ENCODE measurements at places on chromosomes 4 and X.

GRCh38 chrX:44265559-44265958 lies 77.9 kb downstream of the EFHC2 start:
- no peak for DNase-seq

- DNase-seq, result no peak
These were observed 617.4 kb downstream of the CENPC start for GRCh38 chr4:66927937-66928336.

GRCh38 chr4:38983787-38984598 lies 48.2 kb downstream of the TMEM156 start:
- no peak for DNase-seq

- no peak for DNase-seq
These were observed 124.5 kb upstream of the AGA start for GRCh38 chr4:177566691-177567090.

DNA sequence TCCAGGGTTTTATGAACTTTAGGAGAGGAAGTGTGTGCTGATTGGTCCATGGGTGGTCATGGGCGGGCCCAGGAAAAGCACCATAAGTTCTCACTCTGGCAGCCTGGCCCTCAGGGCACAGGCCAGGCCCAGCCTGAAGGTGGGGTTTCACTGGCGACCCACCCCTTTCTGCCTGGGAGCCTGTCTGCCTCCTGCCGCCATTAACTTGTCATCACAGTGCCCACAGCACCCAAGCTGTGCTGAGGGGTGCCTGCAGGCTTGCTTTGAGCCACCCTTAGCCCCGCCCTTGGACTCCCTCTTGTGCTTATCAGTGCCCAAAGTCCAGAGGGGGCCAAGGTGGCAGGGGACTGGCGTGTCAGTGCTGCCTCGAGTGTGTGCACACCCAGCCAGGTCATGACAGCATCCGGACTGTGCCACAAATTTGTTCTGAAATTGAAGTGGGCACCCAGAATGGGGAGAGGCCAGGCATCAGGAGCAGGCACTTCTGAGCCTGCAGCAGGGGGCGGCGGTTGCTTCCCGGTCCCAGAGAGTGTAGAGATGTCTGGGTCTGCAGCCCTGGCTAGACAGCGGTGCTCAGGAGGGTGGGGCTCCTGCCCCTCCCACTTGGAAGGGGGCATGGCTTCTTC lies 455.6 kb downstream of the TMA16 start:
- DNase-seq, result no peak

- no peak for DNase-seq
These were observed 2.4 kb upstream of the PPP3CA start for GRCh38 chr4:101349801-101350064.

DNA sequence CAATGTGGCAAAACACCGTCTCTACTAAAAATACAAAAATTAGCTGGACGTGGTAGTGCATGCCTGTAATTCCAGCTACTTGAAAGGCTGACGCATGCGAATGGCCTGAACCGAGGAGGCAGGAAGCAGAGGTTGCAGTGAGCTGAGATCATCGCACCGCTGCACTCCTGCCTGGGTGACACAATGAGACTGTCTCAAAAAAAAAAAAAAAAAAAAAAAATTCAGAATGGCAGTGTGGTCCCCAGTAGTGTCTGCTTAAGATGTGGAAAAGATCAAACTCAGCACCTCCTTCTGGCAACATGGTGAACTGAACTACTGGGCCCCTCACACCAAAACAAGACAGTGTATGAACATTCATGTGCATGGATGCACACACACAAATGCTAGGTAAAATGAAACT lies 32.2 kb downstream of the SMS start:
- peak; percentile 27 for DNase-seq

- peak; percentile 95 for DNase-seq
These were observed 9.1 kb downstream of the FGFR3 start for GRCh38 chr4:1802151-1802715.

DNA sequence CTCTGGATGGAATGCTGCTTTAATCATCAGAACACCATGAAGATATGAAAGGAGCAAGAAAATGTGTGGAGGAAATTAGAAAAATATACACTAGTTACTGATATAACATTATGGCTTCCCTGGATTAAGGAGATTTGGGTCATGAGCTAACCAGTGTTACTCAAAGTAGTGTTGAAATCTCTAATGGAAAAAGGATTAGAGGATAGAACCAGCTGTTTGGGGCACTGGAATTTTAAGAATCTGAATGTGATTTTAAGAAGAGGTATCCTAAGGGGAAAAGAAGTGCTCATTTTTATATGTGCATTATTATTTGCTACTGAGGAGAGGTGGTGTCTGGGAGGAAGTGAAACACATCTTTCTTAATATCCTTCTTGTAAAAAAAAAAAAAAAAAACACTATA lies 164.1 kb upstream of the PPARGC1A start:
- no peak for DNase-seq

DNA sequence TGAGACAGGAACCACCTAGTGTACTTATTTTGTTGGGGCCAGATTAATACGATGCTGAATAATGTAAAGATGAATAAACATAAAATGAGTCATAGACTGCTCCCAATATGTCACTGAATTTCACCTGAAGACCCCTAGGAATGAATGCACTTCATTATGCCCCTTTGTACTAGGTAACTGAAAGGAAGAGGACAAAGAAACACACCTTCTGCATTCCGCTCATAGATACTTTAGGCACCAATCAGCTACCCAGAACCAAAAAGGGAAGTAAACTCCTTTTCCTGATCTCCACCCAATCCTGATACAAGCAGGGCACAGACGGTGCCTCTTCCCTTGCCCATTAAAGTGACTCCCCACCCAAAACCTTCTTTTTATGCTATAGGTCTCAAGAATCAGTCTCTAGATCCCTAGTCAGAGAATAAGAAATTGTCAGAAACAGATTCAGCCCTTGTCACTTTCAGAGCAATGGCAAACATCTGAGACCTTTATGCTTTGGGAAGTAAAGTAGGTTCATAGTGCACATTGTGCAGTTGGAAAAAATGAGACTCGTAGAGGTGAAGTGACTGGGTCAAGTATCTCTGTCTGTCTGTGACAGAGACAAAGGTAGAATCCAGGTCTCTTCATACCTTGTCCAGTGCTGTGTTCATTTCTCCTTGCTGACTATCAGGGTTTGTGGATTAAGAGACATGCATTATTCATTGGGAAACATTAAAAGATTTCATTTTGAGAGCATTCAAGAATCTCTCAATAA lies 2.3 kb downstream of the GPR174 start:
- peak; percentile 3 for DNase-seq

DNA sequence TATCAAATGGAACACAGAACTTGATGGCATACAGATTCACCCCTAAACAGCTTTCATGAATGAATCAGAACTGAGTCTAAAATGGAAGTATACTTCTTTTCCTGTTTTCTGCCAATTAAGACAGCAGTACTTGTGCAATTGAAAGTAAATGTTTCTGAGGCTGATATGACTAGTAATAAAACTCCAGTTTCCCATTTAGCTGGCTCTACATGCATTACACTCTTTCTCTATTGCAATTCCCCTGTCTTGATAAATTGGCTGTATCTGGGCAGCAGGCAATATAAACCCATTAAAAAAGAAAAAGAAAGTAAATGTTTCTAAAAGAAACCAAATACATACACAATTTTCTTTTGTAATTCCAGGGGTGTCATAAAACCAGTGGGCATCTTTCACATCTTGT lies 4.6 kb downstream of the NOA1 start:
- DNase-seq, result no peak

- no peak for DNase-seq
These were observed 1.8 kb downstream of the IQSEC2 start for GRCh38 chrX:53279296-53280237.

GRCh38 chr4:103318327-103318726 lies 120.2 kb upstream of the CENPE start:
- DNase-seq, result no peak

GRCh38 chr4:140944572-140944971 lies 188.4 kb upstream of the TBC1D9 start:
- no peak for DNase-seq

DNA sequence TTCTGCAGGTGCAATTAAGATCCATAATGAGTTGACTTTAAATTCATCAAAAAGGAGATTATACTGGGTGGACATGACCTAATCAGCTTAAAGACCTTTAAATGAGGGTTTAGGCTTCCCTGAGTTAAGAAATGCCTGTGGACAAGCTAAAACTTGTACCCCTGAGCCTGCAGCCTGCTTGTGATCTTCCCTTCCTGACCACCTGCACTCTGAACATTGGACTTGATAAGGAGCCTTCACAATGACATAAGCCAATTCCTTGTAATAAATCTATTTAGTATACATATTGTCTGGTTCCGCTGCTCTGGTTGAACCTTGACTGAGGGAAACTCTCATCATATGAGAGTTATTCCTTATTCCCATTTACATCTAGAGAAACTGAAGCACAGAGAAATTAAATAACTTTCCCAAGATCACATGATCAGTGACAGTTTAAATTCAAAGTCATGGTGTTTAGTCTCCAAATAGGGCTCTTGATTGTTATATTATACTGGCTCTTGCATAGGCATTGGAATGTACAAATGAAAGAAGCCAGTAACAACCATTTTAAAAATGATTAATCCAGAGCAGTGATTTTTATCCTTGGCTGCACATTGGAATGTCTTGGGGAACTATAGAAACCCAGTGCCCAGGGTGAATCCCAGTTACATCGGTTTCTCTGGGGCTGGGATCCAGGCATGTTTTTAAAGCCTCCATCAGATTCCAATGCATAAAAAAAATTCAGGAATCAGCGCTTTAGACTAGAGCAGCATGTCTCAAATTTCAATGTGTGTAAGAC lies 136.1 kb downstream of the MSL3 start:
- no peak for DNase-seq

- peak; percentile 71 for DNase-seq
These were observed 16.9 kb downstream of the STAP1 start for GRCh38 chr4:67575232-67576058.

DNA sequence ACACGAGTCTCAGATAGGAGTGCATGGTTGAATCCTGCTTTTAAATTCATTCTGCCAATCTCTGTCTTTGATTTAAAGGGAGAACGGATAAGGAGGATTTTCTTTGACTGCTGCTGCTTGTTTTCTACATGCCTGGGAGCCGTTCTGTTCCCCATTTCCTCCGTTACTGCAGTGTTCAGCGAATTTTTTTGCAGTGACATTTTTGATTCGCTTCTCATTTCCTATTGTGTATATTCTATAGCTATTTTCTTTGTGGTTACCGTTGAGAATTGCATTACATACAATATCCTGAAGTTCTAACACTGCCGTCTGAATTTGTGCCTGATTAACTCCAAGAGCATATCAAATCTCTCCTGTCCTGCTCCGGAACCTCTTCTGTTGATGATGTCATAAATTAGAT lies 14.8 kb upstream of the MAEA start:
- DNase-seq, result no peak

- peak; percentile 76 for DNase-seq
These were observed 436.6 kb downstream of the C4orf33 start for GRCh38 chr4:129532573-129532972.

DNA sequence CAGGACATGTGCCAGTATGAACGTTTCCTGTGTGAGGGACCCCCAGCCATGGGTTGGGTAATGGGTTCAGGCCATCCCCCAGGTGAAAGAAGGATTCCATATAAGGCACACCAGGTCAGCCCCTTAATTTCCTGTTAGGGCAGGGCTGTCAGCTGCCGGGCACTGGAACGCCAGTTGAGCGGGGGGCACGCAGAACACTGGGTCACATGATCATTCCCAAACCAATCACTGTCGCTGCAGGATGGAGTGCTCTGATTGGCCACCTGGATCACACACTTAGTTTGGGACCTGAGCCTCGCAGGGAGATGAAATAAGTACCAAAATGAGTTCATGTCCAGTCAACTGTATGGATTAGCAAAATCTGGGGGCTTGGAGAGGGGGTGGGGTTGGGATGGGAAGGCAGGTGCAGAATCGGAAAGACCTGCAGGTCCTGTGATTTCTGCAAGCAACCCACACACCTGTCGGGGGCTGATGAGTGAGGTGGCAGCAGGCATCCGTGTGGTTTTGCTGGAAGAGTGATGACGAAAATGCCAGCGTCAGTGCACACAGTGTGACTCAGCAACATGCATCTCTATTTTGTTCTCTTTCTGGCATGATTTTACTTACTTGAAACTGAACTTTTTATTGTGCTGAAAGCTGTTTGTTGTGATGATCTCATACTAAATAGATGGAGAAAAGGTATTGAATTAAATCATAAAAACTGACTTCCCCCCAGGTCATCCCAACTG lies 32.2 kb downstream of the RNF212 start:
- peak; percentile 46 for DNase-seq

- no peak for DNase-seq
These were observed 87.3 kb downstream of the SLC2A9 start for GRCh38 chr4:9933956-9934355.

DNA sequence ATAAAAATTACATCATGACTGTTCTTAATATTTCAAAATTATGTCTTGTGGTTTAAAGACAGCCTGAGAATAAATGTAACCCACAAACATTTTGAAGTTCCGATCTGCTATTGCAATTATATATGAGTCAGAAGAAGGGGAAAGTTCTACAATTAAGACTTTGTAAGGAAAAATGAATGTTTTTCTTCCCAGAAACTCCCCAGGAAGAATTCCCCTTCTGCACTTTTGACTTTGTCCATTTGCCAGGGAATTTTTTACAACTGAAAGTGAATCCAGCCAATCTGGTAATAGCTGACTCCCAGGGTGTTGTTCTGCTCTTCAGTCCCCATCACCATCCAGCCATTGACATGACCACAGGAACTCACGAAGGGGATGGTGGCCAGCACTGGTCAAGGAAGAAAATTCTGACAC lies 61.6 kb upstream of the NOCT start:
- DNase-seq, result no peak

DNA sequence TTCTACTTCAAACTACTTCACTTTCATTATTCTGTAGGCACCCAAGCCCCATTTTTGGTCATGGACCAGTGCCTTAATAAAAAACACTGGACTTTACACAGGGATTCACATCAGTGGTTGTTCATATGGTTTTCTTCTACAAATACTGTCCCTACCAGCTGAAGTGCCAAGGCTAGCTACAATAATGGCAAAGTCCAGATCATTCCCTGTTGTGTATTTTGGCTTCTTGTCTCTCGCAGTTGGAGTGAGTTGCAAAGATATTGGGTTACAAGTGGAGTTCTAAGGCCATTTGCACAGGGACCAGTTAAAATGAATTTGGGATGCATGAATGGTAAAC lies 16.7 kb upstream of the ANKRD17 start:
- DNase-seq, result no peak

GRCh38 chr4:184715526-184715925 lies 18.4 kb downstream of the CENPU start:
- DNase-seq, result no peak

DNA sequence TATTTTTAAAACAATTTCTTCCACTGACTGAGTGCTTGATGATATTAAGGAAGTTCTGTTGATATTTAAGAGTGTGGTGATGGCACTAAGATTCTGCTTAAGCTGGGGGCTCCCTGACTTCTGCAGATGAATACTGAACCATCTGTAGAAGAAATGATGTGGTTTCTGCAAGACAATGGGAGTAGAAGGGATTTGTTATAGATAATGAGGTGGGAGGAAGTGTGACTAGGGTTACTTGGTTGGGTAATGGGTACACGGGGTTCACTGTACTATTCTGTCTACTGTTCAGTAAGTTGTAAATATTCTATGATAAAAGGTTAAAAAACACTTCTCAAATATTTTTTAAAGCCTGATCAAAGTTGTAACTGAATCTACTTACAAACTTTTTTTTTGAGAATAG lies 60.9 kb upstream of the TXK start:
- peak; percentile 83 for DNase-seq
